ENCODE measurements at places on chromosomes 5 and 9.
A peak's percentile ranks its signal among the peaks of the same experiment; 100 is the strongest.

DNA sequence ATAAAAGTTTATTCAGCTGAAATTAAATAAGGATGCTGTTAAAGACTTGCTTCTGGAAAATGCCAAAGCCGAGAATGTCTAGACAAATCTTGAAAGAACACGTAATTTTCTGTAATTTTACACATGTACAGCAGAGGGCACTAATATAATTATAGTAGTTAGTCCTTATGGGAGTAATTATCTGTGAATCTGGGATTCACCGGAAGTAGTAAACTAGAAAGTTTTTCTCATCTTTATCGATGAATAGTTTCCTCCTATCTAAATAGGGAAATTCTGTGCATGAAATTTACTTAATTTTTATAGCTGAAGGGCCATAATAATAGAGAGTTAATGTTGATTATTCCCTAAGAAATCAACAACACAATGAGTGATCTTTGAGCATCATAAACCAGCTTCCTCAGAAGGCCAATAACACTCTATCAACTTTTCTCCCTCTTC is 18.4 kb upstream of the CNTLN start:
- DNase-seq = no peak

DNA sequence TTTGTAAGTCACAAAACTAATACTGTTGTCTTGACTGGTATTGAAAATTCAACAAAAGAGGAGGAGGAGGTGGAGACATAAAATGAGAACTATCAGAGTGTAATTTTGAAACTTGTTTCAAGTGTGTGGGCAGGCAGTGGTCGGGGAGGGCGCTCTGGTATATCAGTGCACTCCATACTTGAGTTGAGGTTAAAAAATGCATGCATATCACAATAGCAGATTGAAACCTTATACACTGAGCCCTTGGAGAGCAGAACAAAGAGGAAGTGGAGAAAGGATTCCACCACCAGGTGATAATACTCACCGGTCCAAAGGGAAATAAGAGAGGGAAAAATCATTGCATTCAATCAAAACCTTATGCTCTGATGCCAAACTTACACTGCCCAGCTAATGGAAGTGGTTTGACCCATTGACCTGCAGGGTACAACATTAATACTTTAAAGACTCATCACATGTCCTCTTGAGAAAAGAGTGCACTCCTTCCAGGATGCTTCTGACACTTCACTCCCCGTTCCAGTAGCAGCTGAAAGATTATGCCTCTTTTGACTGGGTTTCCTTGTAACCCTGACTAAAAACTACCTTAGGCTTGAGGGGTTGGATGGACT is 79.5 kb upstream of the FAM169A start:
- DNase-seq = no peak

GRCh38 chr9:89863141-89863540 is 258.3 kb downstream of the GADD45G start:
- no peak for DNase-seq

DNA sequence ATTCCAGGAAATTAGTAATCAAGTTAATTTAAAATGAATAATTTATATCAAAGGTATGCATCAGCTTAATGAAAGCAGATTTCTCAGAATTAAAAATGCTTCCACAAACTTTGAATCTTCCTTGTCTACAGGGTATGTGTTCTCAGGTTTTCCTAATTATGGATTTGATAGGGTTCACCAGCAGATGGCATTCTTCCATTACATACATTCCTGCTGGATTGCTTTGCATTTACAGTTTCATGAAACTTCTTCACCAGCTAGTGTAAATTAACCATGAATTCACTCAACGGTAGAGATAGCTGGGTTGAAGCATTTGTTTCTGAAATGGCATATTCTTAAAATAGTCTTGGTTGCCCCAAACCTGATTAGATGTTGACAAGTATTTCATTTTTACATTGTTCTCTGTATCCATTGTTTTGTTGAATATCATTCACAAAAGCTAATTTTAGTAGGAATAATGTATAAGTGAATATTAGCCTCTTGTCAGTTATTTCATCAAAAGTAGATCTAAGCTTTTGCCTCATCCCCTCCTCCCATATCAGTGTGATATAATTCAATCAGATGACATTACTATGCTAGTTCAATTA is 68.7 kb upstream of the WDR41 start:
- no peak for DNase-seq

DNA sequence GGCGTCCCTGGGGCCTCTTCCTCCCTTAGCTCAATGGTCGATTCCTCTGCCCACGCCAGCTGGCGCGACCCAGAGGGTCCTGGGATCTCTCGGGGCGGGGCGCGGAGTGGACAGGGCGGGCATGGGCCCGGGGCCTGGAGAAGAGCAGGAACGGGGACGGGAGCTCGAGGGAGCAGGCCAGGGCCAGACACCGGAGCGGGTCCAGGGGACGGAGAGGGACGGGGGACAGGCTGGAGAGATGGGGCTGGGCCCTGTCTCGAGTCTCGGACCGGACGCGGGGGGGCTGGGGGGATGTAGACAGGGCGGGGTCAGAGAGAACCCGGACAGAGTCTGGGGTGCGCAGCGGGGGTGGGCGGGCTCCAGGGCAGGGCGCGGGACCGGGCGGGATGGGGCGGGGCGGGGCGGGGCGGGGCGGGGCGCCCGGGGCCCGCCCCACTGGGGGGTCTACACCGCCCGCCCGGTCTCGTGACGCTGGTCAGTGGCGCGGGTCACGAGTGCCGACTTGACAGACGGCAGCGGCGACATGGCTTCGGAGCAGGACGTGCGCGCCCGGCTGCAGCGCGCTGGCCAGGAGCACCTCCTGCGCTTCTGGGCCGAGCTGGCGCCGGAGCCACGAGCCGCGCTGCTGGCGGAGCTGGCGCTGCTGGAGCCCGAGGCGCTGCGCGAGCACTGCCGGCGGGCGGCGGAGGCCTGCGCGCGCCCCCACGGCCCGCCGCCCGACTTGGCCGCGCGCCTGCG is at the start of gene UAP1L1:
Gene UAP1L1 (plus strand): TSS at position 508 of the 738 bp plus-strand sequence. CDS start 16 bp downstream, at position 524.
- peak; percentile 80 for DNase-seq

GRCh38 chr9:14985419-14985818 is 75.2 kb upstream of the FREM1 start:
- DNase-seq = no peak

DNA sequence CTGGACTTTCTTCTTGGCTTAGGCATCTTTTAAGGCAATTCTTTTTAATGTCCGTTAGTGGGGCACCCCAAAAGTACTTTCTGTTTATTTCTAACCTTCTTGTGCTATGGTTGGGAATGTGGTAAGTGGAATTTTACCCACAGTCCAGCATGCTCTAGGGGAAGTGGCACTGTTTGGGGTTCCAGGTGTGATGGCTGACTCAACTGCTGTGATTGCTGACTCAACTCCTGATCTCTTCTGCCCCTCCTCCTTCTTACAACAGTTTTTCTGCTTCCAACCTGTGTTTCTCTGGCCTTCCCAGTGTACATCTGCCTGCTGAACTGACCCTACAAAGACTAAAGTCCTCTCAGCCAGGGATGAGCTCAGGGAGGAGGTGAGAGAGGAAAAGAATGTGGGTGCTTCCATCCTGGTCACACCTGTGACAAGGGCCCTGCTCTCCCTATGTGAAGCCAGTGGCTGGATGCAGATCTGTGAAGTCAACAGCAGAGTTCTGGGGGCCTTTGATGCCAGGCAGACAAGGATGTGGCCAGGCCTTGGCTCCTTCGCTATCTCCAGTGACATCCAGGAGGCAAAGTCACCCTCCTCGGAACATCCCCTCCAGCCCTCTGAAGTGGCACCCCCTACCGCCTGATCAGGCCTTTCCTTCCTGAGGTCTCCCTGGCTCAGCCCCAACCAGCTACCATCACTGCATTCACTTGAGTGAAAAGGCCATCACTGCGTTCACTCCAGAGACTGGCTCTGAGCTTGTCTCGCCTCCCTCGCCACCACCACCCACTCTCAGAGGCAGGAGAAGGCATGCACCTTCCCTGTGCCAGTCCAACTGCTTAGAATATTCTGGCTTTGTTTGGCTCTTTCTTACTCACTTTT is 72.2 kb downstream of the C5orf15 start:
- no peak for DNase-seq

DNA sequence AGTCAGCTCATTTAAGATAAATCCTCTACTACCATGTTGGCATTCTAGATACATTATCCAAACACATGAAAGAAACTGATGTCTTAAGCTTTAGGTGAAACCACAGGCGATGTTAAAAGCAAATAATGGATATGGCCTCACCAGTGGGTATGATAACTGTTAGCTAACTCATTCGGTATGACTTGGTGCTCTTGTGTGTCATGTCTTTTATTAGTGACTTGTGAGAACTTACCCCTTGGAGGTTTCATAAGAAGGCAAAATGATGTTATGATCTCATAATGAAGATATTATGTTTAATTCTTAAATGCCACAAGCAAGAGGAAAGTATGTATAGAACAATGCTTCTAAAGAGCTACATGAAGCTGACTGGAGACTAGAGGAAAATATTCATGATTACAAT is 1227.0 kb downstream of the EFNA5 start:
- DNase-seq = no peak

DNA sequence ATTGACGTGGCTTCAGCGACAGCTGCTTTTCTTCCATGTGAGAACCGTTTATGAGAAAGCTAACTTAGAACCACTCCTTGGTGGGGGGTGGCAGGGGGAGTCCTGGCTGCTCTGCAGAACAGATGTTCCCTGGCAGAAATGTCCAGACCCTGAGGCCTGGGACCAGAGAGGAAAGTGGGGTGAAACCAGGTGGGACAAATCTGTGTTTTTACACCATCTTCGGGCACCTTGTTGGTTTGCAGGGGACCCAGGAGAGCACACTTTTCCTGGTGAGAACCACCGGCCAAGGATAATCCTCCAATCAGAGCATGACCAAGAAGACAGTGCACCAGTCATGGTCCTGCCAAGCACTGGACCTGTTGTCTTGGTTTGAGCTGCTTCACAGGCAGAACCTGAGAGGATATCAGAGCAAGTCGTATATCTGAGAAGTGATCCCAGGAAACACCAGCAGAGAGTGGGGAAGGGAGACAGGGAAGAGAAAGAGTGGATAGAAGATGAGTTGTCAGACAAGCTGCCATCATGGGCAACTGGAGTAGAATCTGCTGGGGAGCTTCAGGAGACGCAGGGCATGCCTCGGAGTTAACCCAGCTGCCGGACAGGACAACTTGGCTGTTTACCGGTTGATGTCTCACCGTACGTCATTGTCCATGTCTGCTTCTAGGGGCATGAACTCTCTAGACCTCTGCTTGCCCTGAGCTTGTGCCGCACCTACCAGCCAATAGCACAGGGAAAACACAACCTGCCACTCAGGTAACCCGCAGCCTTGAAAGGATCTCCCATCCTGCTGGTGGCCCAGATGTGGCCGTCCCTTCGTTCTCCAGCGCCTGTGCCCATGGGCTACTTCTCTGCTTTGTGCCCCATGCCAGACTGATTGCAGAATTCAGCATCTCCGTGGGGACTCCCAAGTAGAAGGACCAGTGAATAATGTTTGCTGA is 178.4 kb upstream of the MVB12B start:
- peak; percentile 29 for DNase-seq

GRCh38 chr9:72038408-72038807 is 22.0 kb downstream of the C9orf57 start:
- no peak for DNase-seq

DNA sequence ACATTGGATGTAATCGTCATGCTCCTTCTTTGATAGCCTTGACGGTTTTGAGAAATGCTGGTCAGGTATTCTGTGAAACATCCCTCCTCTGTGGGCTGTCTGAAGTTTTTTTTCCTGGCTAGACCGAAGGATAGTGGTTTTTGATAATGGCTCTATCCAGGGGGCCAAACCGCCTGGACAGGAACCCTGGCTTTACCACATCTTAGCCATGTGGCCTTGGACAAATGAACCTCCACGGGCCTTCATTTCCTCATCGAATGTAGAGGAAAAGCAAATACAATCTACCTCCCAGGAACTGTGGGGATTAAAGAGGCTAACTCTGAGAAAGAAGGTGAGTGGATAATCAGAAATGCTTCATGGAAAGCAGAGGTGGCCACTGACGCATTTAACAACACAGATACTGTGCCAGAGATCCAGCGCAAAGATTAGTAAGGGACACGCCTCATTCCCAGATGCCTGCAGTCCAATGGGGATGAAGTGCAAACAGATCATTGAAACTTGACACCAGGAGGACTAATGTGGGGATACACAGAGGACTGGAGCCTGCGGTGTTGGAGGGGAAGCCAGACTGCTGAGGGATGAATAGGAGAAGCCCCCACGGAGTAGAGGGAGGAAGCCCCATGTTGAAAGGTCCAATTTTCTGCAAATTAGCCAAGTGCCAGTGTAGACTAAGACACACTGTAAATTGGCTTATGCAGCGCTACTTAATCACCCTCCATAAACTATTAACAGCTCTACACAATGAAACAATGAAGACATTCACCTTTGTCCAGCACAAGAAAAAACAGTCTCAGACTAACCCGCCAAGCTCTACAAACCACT is 41.6 kb downstream of the MYO10 start:
- no peak for DNase-seq

- no peak for DNase-seq
These were observed 369.8 kb downstream of the CSNK1G3 start for GRCh38 chr5:123881759-123882244.

GRCh38 chr5:74391410-74391809 is 249.1 kb downstream of the ENC1 start:
- no peak for DNase-seq

DNA sequence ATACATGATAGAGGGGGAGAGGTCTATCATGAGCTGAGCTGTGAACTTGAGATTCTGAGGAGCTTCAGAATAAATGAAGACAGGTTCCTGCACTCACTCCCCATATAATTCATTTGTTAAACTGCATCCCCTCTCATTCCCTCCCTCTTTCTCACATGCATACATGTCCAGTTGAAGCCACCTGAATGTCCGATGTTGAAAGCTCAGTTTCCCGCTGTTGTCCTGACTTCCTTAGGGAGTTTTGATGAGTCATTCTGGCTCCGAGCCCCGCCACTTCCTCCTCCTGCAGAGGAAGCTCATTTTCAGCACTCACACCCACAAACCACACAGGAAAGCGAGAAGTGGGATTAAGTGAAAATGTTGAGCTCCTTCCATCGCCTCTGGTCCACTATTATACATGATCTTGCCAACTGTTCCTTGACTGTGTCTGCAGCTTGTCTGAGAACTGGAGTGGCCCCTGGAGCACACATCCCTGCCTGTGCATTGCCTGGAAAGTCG is 121.2 kb downstream of the CEMIP2 start:
- peak; percentile 63 for DNase-seq

- no peak for DNase-seq
These were observed 121.8 kb upstream of the ELL2 start for GRCh38 chr5:96083361-96083881.

GRCh38 chr5:51960617-51961121 is 577.4 kb downstream of the ISL1 start:
- DNase-seq = no peak

DNA sequence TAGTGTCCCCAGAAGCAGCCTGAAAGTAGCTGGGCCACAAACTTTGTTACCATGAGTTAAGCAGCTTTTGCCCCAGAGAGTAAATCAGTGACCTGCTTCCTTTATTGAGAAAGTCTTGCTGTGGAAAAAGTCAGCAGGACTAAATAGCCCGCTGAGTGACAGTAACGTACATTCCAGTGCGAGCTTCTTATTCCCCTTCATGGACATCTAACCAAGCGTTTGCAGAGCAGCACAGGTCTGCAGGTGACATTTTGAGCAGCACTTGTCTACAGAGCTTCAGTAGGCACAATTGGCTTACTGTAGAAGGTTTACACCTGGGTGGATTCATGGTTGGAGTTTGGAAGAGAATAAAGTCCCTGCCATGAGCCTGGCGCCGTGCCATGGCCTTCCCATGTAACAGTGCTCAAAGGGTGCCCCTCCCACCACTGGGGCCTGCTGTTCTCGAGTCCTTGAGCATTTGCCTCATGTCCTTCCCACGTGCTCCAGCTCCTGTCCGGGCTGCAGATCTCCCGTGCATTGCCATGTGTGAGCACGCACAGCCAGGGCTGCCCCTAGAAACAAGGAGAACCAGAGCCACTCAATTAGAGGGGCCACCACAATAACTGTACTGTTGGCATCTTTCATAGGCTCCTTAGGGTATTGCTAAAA is 41.3 kb upstream of the GRHPR start:
- no peak for DNase-seq
